ENCODE measurements at places on chromosomes 1 and 21. TPM values are rescaled to one million over a fixed set of nuclear protein-coding genes. Genes with fewer than 3 reads are reported as not detected.
A peak's percentile ranks its signal among the peaks of the same experiment; 100 is the strongest.

- H3K27me3 ChIP-seq, result no peaks in the 10 kb centered on the region
- H3K4me3 ChIP-seq, result peak overlapping the region; percentile 78
- DNase-seq, result peak; percentile 33
- H3K27ac ChIP-seq, result 0 out of 2 replicates have a peak overlapping the region, but pooled peaks have one; percentile 66
Observed at GRCh38 chr21:26844258-26845065, 747 bp downstream of the ADAMTS1 start.

DNA sequence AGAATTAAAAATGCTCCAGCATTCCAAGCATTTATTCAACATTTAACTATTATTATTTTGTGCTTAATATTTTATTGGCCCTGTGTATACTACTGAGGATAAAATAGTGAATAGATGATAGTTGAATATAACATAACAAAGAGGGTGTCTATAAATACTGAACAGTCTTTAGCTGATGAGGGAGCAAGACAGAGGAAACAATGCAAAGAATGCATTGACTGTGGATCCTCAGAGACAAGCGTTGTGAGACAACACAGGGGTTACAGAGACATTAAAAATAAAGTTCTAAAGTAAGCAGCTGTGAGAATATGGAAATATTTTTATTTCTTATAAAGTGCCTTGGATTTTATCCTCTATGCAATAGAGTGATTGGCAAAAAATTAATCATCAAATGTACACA lies 1133.1 kb downstream of the PLA2G4A start:
- no peaks in the 10 kb centered on the region for H3K36me3 ChIP-seq
- H3K27ac ChIP-seq, result no peak overlapping the region
- no peaks in the 10 kb centered on the region for H3K4me1 ChIP-seq
- no peaks in the 10 kb centered on the region for H3K27me3 ChIP-seq

DNA sequence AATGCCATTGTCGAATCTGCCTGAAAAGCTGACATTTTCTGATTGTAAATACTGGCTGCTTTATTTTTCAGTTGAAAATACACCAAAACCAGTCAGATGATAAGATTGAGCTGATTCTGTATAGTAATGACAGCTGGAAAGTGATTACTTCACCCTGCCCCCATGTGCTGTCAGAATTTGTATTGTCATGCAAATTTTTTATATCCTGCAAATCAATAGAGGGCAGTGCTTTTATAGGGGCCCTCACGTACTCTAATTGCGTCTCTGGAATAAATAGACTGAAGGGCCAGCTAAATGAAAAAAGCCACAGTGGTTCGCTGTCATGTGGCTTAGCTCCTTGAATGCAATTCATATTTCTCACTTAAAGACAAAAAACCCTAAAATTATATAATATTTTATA lies 208.6 kb downstream of the LHX8 start:
- H3K27ac ChIP-seq, result no peak overlapping the region
- DNase-seq, result no peak
- H3K27me3 ChIP-seq, result peaks cover under 1% of the 10 kb centered on the region
- no peaks in the 10 kb centered on the region for H3K36me3 ChIP-seq
- H3K4me3 ChIP-seq, result no peak overlapping the region

HOOK1 gene
- total RNA-seq, result 5.0 TPM

Measured in PC-3 (cell line).